ENCODE measurements at places on chromosomes 1 and 21.

- no peak for DNase-seq
Observed at GRCh38 chr1:3014443-3015268, 6.6 kb upstream of the ACTRT2 start.

DNA sequence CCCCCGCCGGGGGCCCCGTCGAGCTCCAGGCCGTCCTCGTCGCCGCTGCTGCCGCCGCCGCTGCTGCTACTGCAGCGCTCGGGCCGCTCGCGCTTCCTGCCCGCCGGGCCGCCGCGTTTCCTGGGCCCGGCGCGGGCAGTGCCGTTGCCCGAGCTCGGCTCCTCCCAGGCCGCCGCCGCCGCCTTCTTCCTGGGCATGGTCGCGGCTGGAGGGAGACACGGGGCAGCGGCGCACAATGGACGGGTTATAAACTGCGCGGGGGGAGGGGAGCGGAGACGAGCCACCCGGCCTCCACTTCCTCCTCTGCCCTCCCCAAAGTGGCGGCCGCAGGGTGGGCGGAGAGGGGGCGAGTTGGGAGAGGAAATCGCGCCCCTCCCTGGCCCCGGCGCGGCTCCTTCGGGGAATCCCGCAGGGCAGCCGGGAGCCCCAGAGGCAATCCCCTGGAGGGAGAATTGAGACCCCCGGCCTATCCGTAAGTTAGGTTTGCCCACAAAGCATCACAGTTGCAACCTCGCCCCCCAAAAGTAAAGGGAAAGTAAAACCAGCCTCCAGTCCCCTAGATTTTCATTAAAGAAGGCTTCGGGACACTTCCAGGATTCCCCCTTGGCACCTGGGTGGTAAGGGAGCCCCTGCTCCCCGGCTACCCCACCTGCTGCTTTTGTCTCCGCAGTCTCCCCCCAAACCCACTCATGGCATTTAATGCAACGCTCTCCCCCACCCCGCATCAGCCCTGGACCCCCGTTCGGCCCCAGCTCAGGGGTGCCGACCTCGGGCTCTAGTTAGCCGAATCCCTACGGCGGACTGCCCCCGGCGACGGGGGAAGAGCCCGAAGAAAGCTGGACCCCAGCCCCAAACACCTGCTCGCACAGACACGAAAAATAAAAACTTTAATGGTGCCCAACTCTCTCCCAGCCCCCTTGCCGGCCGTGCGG lies 893 bp downstream of the RCC2 start:
- DNase-seq, result peak; percentile 47

DNA sequence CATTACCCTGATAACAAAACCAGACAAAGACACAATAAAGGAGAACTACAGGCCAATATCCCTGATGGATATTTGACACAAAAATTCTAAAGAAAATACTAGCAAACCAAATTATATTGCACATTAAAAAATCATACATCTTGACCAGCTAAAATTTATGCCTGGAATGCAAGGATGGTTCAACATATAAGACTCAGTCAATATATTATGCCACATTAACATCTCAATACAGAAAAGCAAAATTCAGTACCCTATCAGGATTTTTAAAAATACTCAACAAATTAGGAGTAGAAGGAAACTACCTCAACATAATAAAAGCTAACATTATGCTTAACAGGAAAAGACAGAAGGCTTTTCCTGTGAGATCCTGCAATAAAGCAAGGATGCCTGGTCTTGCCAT lies 177.1 kb downstream of the MAGI3 start:
- no peak for DNase-seq

- peak; percentile 52 for DNase-seq
Observed at GRCh38 chr1:170666541-170667254, 2.8 kb downstream of the PRRX1 start.

DNA sequence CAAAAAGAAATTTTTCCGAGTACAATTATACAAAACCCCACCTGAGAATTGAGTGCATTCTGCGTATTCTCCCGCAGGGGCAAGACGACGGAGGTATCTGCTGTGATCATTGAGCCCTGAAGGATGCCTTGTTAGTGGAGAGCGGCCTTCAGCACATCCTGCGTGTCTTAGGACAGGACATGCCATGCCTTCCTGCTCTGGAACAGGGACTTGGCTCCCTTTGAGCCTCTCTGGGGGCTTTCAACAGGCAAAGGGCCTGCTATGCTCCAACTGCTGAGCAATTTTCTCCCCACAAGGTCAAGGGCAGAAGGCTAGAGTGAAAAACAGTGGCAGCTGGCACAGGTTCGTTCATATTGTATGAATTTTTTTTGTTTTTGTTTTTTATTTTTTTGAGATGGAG lies 52.4 kb downstream of the TOR1AIP2 start:
- no peak for DNase-seq

DNA sequence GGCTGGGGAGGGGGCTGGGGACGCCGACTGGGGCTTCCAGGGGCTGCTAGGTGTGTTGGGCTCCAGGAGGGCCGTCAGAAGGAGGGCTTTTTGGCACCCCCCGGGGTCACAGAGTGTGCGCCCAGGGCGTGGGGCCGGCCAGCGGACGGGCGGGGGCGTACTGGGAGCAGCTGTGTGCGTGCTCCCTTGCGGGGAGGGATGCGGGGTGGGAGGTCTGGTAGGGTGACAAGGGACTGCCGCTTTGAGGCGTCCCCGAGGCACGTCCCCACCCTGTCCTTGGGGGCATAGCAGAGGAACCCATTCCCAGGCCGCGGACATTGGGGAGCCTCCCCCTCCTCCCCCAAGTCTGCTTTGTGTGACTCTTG lies 1.1 kb downstream of the FOXO6 start:
- no peak for DNase-seq

- peak; percentile 64 for DNase-seq
Observed at GRCh38 chr1:9371391-9371935, 78.8 kb downstream of the SPSB1 start.

- DNase-seq, result peak; percentile 92
Observed at GRCh38 chr1:8661185-8662110, 156.0 kb downstream of the RERE start.

DNA sequence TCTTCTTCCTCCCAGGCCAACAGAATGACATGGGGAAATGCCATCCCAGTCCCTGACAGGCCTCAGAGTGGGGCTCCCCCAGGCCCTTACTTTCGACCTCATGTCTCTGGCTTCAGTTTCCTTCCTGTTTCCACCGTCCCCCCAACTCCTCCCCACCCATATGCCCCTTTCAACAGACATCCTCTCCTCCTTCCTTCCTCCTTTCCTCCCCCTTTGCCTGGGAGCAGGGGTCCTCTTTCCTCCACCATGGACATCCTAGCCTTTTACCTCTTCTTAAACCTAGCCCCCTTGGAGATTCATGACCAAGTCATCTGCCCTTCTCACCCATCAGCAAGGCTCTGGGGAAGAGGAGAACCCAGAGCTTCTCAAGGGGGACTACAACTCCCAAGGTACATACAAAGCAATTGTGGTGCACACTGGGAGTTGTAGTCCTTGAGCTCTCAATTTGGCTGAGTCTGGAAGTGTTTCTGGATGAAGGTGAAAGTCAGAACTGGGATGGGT lies 4.0 kb downstream of the ZBTB7B start:
- no peak for DNase-seq

- peak; percentile 36 for DNase-seq
Observed at GRCh38 chr1:148372731-148373130, 110.4 kb downstream of the PPIAL4G start.

DNA sequence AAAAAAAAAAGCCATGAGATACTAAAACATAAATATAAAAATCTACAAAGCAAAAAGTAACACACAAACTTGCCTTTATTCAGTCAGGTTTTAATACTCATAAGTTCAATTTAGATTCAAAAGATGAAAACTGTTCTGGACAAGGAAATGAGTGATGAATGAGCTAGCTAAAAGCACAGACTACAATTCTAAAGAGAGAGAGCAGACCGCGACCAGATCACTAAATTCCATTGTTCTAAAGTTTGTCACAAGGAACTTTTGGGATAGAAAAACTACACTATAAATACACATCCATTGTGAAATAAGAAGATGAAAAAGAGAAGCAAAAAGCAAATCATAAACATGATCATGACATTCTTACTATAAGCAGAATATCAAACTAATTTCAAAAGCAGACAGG lies 1.7 kb downstream of the ODF2L start:
- peak; percentile 59 for DNase-seq
